ENCODE measurements at places on chromosomes 3 and 15.

DNA sequence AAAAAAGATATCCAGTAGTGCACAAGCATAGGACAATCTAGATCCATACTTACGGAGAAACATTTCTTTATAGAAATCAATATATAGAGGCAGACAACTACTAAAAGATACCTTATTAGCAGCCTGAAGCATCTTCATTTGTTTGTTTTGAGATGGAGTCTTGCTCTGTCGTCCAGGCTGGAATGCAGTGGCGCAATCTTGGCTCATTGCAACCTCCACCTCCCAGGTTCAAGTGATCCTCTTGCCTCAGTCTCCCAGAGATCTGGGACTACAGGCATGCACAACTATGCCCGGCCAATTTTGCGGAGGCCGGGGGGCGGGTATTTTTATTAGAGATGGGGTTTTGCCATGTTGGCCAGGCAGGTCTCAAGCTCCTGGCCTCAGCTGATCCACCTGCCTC, 18.3 kb upstream of the SLMAP start:
- DNase-seq, result no peak

DNA sequence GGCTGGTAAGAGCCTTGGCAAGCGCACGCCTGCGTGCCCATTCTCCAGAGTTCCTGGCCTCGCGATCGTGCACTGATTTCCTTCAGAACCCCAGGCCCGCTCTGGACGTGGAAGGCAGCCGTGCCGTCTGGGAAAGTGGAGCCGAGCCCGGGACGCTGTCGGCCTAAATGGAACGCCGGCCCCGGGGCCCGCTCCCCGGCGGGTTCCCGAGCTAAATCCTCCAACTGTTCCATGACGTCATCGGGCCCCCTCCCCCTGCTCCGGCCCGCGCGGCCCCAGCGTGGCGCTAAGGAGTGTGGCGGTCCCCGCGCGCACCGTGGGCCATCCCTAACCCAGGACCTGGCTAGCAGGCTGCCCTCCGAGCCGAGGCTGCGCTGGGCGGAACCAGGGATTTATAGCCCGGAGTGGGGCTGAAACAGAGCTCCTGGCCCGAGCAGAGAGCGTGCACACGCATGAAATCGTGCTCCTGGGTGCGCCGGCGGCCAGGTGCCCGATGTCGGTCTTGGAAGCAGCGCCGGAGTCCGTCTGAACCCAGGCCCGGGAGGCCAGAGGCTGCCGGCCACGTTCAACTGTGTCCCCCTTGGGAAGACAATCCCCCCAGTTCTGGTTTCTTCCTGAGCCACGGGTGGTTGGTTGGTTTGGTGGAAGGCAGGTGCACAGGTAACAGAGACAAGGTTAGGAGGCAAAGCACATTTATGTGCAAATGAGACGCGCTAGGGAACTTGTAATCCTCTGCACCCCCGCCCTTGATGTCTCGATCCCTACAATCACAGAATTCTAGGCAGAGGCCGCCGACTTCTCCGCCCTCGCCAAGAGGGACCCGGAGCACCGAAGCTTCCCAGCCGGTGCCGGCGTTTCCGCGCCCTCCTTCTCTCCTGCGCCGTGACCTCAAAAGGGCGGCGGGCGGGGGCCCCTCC, 84.9 kb upstream of the ETV5 start:
- no peak for DNase-seq

GRCh38 chr15:48031466-48031865, 89.3 kb upstream of the SLC24A5 start:
- no peak for DNase-seq

DNA sequence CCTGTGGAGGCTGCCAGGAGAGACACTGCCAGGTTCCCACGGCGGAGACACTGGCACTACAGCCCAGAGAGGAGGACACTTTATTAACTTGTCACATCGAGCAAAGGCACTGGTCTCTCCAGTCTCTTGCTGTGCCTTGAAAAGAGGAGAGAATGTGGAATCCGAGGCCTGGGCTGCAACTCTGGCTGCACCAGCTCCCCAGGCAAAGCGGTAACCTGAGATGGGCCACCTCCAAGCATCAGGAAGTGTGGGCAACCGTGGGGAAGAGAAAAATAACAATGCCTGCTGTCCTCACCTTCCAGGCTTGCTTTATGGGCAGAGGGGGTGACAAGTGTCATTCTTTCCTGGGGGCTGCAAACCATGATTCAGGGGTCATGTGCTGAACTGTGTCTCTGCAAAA, 91.6 kb upstream of the RGMA start:
- DNase-seq, result no peak

DNA sequence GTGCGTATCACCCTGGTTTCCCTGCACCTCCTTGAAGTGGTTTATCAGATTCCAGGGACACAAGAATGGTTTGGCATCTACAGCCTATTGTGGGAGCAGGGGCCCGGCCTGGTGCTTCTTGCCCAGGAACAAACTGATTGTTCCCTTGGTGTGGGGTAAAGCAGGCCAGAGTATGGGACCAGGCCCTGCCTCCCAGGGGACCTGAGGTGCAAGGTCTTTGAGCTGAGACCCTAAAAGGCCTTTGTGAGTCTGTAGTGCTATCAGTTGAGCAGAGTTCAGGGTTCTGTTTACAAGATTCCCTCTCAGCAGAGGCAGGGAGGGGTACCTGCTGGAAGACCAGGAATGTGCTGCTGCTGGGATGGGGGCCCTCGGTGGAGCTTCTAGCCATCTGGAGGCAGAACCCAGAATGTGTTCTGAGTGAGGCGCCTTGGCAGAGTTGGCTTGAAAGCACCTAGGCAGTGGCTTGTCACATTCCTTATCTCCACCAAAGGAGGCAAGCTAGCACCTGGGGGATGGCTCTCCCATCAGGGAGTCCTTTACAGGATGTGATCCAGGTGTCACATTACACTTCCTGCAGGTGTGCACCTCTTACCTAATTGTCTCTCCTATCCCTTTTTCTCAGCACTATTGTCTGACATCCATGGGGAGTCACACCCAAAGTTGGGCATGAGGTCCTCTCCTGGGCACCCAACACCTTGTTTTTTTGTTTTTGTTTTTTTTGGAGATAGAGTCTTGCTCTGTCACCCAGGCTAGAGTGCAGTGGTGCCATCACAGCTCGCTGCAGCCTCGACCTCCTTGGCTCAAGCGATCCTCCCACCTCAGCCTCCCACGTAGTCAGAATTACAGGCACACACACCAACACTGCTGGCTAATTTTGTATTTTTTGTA, 13.1 kb downstream of the FLNB start:
- DNase-seq, result no peak

GRCh38 chr3:134072881-134073582, 43.3 kb upstream of the SLCO2A1 start:
- DNase-seq, result no peak

DNA sequence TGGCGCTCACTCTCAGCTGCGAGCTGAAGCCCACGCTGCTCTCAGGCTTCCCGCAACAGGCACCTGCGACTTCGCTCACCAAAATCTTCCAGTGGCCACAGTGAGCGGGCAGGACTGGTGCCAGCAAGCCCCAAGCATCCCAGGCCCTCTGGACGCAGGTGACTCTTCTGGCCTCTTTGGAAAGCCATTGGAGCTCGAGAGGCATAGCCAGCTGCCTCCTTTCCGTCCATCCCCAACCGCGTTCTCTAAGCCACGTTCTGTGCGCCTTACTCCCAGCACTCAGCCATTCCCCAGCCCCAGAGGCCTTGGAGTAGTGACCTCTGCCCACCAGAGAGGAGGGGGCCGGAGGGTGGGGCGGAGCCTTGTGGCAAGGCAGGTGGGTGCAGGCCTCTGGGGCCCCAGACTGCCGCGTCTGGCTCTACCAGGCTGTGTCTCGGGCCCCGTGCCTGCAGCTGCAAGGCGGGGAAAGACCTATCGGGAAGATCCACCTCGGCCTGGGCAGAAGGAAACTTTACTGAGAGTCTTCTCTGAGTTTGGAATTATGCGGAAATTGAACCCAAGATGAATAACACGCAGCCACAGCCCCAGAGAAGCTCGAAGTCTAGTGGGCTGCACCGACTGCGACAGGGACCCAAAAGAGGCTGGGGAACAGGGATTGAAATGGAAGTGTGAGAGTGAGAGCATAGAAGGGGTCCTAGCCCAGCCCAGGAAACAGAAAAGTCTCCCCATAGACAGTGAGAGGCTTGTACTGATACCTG, 3.6 kb upstream of the SOX14 start:
- no peak for DNase-seq
